Neural cell (in vitro differentiated cells): ENCODE measurements at places on chromosomes 3 and 15. TPM values are rescaled to one million over a fixed set of nuclear protein-coding genes. Genes with fewer than 3 reads are reported as not detected.

The EPHB3 gene
- polyA plus RNA-seq: 4.3 and 5.9 TPM in 2 replicates

The IGSF10 gene
- polyA plus RNA-seq: not detected in 2 replicates

The PLXND1 gene
- 0.05 TPM in 1 of 2 replicates, not detected in the other for polyA plus RNA-seq

The CASR gene
- polyA plus RNA-seq: not detected in 2 replicates

The GNAT1 gene
- not detected in 2 replicates for polyA plus RNA-seq
